ENCODE measurements at places on chromosomes 1 and 21. TPM values are rescaled to one million over a fixed set of nuclear protein-coding genes. Genes with fewer than 3 reads are reported as not detected.

DNA sequence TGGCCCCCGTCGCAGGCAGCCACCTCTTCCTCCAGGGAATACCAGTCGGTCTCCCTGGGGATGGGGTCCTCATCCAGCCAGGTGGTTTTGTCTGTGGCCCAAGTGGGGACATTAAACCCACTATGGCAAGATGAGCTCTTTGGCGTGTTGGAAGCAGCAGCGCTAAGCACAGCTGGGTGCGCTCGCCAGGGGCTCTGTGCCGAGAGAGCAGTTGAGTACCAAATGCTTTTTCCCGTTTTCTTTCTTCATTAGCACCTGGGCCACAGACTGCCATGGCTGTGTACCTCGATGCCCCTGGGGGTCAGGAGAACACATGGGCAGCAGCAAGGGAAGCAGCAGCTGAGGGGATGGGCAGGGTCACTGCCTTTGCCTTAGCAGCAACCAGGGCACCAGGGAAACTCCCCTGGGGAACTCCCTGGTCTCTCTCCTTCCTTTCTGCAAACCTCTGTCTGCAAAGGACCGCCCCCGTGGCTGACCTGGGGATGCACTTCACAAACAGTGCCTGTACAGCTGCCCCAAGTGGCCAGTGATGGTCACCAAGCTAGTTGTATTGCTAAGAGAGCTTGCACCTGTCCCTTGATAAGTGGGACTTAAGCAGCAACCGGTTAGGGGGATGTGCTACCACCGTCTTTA lies 31.1 kb downstream of the EDARADD start:
- DNase-seq, result no peak

GRCh38 chr1:79295967-79296366 lies 289.4 kb upstream of the ADGRL4 start:
- DNase-seq, result no peak

DNA sequence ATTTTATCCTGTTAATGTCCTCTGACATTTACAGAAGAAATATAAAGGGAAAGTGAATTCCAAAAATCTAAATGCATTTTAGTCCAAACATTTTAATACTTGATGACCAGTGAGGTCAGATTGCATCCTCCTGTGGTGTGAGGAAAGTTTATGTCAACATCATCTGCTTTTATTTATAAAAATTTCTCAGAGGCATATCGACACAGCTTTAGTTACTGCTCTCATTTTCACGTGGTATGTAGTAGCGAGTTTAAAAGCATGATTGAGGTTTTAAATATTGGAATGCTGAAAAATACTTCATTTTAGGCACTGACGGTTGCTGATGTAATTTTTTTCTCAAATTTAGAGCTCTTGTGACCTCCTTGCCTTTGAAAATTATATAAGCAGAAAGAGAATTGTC lies 234.8 kb downstream of the HMCN1 start:
- DNase-seq, result no peak

- DNase-seq, result no peak
These were observed 796.3 kb downstream of the LRRIQ3 start for GRCh38 chr1:73401666-73402065.

- no peak for DNase-seq
These were observed 147.0 kb downstream of the ST6GALNAC5 start for GRCh38 chr1:77014073-77014788.

- DNase-seq, result no peak
These were observed 595.9 kb downstream of the AJAP1 start for GRCh38 chr1:5250336-5250735.

DNA sequence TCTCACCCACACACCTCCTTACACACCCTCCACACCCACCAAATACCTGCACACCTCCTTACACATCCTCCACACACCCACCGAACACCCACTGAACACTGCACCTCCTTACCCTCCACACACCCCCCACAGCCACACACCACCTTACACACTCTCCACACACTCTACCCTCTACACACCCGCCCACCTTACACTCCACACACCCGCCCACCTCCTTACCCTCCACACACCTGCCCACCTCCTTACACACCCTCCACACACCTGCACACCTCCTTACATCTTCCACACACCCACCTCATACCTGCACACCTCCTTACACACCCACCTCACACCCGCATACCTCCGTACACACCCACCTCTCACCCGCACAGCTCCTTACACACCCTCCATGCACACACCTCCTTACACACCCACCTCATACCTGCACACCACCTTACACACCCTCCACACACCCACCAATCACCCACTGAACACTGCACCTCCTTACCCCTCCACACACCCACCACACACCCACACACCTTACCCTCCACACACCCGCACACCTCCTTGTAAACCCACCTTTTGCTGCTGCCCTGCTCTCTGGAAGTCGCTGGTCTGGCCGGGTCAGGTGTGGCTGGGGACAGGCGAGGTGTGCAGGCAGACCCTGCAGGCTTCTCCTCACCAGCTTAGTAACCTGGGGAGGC lies 38.5 kb downstream of the COQ8A start:
- DNase-seq, result no peak

DNA sequence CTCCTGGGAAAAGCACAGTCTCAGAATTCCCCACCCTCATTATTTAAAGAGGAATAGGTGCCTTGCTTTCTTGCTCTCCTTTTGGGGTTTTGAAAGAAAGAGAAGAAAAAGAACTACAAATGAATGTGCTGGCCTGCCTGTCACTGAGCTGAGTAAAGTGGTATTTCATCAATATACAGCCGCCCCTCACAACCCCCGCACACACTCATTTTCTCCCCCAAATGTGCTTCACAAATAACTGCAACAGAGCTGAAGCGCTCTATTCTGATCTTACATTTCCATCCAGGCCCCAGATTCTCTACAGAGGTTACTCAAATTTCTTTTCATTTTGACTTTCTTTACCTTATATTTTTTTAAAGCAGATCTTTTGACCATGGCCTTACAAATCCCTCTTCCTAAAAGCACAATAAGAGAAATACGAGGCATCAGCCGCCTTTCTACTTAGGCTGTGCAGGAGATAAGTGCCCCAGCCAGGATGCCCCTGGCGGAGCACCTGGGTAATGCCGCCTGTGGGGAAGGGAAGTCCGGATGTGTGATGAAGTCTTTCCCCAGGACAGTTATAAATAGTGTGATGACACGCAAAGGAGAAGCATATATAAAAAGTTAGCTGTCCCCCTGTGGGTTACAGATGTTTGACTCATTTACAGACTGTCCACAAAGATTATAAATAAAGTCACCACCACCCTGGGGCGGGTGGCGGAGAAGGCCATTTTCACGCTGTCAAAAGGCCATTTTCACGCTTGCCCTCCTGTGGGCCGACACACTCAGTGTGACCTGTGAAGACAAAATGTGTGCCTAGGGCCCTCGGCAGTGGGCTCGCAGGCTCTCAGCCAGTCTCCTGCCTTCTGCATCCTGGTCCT lies 6.5 kb downstream of the KCNN3 start:
- DNase-seq, result no peak

DNA sequence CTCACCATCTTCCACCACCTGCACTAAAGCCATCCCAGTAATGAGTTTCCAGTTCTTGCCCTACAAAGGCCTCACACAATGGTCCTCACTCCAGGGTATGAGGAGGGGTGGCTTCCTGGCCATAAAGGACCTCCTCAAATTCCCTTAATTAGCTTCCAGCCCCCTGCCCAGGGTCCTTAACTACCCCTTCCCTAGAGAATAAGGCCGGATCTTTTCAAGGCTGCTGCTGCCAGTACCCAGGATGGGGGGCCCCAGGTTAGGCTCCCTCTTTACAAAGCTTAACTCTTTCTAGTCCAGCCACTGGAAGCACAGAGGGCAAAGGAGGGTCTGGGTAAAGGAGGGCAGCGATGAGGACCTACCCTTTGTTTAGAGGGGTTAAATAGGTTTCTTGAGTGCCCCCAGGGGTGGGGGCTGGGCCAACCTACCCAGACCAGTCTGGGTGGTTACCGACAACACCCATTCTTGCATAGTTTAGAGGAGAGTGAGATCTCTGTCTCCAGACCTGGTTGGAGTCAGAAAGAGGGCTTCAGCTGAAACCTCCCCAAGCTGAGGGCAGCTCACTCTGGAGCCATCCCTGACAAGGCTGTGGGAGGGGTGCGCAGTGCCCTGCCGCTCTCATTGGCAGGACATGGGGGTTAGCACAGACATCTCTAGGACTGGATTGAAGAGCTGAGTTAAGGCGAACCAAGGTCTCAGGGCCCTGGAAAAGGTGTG lies 7.1 kb downstream of the BLACAT1 start:
- no peak for DNase-seq

- DNase-seq, result no peak
These were observed 42.6 kb upstream of the SRSF10 start for GRCh38 chr1:24022581-24023361.

DNA sequence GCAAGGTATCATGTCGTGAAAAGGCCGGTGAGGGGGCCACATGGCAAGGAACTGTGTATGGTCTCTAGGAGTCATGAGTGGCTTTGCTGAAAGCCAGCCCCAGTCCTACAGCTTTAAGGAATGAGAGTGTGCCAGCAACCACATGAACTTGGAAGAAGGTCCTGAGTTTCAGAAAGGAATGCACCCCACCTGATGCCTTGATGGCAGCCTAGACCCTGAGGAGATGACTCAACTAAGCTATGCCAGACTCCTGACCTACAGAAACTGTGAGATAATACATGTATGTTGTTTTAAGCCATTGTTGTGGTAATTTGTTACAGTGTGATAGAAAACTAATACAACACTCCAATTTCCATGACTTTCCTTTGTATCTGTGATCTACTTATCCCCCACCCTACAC lies 33.5 kb upstream of the AKT3 start:
- DNase-seq, result no peak

GRCh38 chr1:155078469-155079209 lies at the start of gene EFNA3:
TSS of gene EFNA3 (plus strand) at chr1:155078837. CDS start at chr1:155078942, 105 bp downstream.
- no peak for DNase-seq

GRCh38 chr21:32412162-32413014 lies at the start of gene EVA1C:
TSS of gene EVA1C (plus strand) at chr21:32412706. CDS start at chr21:32412854, 148 bp downstream.
- no peak for DNase-seq

DNA sequence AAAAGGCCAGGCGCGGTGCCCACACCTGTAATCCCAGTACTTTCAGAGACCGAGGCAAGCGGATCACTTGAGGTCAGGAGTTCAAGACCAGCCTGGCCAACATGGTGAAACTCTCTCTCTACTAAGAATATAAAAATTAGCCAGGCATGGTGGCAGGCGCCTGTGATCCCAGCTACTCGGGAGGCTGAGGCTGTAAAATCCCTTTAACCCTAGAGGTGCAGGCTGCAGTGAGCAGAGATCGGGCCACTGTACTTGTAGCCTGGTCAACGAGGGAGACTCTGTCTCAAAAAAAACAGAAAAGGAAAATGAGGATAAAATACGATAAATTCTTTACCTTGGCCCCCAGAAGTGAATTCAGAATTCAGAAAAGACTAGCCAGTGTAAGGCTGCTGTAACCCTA lies 1.6 kb downstream of the TMEM50B start:
- no peak for DNase-seq

SYT14 gene
- 0.13 TPM for total RNA-seq
